ENCODE measurements at places on chromosomes 16 and 17.

DNA sequence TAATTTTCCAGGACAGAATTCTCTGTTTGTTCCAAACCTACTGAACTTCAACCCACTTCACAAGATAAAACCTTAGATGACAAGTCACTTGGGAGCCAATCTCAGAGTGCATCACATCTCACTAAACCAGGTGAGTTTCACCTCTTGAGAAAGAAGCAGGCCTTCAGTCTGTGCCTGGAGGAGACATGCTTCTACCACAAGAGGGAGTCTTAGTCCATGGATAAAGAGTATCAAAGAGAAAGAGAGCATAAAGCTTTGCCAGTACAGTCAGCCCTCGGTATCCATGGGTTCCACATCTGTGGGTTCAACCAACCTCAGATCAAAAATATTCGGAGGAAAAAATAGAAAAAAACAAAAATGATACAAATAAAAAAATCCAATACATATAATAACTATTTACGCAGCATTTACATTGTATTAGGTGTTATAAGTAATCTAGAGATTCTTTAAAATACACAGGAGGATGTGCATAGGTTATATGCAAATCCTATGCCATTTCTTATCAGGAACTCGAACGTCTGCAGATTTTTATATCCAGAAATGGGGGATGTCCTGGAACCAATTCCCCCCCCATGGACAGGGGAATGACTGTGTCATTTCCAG is 37.7 kb downstream of the DUSP14 start:
- no peak for DNase-seq

GRCh38 chr17:77049440-77049839 is 91.3 kb upstream of the SEC14L1 start:
- DNase-seq = no peak

DNA sequence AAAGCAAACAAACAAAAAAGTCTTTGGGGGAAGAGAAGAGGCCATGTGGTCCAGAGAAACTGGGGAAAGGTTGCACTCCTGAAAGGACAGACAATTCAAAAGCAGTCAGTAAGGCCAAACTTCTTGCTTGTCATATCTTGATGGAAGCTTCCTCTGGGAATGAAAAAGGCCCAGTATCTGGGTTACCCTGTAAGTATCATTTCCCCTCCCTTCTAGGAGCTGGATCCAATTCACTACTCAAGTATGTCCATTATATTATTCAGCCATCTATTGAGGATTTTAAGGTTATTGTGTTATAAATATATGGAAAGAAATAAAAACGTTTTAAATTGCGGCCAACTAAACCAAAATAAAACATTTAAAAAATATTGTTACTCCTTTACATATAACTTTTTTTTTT is 26.0 kb upstream of the MON1B start:
- no peak for DNase-seq

- no peak for DNase-seq
These were observed 224.9 kb downstream of the TANC2 start for GRCh38 chr17:63190821-63191370.

GRCh38 chr16:13108126-13108525 is 206.7 kb downstream of the SHISA9 start:
- no peak for DNase-seq

DNA sequence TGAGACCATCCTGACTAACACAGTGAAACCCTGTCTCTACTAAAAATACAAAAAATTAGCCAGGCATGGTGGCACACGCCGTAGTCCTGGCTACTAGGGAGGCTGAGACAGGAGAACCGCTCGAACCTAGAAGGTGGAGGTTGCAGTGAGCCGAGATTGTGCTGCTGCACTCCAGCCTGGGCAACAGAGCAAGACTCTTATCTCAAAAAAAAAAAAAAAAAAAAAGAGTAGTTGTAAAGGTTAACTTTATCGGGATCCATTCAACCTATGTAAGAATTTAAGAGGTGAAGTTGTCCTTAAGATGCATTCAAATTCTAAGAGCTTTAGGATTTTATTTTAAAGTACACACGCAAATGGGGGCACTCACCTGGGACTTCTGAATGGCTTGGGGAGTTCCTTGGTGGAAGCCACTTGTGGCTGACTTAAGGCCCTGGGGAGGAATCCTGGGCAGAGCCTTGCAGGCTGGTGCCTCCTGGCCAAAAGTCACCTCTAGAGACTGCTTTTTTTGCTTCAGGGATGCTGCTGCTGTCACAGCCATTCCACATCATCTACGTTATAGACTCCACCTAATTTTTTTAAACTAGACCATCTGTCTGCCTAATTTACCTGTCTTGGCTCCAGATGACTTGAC is 3.3 kb downstream of the CTCF start:
- no peak for DNase-seq

DNA sequence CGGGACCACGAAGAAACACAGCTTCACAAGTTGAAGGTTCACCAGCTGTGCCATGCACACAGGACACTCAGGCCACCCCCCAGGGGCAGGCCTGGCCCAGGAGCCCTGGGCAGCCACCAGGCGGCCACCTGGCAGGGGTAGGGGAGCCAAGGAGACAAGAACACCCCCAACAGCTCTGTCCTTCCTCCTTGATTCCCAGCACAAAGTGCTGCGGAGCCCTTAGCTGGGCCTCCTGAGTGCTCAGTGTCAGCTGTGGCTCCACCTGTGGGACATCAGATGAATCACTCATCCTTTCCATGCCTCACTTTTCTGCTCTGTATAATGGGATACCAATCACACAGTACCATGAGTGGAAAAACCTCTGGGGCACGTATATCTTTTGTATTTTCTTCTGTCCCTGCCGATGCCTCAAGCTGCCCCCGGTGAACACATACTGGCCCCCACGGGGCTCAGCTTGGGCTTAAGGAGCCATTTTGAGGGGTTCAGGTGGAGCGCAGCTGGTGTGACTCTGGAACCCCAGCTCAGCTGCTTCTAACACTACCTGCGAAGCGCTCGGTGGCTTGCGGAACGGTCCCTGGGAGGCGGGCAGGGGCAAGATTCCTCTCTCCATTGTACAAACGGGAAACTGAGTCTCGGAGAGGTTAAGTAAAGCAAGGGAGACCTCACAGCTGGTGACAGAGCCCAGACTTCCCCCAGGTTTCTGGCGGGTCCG is 12.0 kb downstream of the GALK1 start:
- no peak for DNase-seq

- DNase-seq = peak; percentile 57
These were observed 7.3 kb upstream of the TSPOAP1 start for GRCh38 chr17:58335779-58336455.

DNA sequence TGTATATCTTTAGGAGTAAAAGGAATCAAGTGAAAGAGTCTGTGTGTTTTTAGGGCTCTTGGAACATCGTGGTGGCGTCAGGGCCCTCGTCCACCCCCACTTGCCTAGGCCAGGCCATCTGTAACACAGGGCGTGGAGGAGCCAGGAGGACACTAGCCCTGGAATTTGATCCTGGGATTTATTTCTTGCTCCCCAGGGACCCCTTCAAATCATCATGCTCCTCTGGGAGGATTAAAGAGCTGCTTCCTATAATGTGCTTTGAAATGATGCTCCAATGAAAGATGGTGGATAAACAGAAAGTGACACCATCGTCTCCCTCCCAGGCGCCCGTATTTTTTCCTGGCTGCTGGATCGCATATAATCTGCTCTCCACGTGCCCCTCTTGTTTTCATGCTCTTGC is 113.3 kb downstream of the AATF start:
- no peak for DNase-seq

- no peak for DNase-seq
These were observed 4.5 kb downstream of the MIF4GD start for GRCh38 chr17:75266316-75267152.

DNA sequence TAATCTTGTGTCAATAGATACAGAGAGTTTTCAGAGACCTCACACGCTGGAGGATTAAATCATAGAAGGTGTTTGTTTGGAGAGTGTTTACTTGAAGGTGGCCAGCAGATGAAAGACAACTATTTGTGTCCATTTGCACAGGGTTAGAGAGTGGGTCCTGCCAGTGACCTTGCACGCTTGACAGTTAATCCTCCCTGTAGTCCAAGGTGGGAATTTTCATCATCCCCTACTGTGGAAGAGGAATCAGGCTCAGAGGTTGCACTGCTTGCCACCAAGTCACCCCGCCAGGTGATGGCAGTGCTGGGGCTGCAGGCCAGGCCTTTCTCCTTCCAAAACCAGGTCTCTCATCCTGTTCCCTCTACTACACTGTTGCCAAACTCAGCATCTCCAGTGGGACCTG is 12.3 kb downstream of the CDH1 start:
- DNase-seq = no peak

- no peak for DNase-seq
These were observed 2.2 kb downstream of the SDR42E1 start for GRCh38 chr16:82008957-82009592.

GRCh38 chr16:67807148-67807682 is 526 bp downstream of the TSNAXIP1 start:
- DNase-seq = no peak

- DNase-seq = no peak
These were observed 36.7 kb downstream of the CTU2 start for GRCh38 chr16:88742896-88743605.

GRCh38 chr16:11632455-11632939 is 35.8 kb upstream of the SNN start:
- DNase-seq = no peak

- DNase-seq = no peak
These were observed 32.1 kb upstream of the SMURF2 start for GRCh38 chr17:64694207-64694606.

DNA sequence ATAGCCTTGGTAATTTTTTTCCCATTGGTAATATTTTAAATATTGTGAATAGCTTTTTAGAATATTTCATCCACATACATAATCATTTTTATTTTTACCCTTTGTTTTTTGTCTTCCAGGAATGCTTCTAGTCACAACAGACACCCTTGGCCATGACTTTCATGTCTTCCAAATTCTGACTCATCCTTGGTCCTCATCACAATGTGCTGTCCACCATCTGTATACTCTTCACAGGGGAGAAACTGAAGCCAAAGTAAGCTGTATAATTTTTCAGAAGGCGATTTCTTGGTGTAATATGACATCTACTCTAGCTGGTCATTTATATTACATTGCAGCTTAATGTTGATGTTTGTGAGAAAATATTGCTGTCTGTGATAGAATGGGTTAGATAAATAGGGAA is 269.4 kb downstream of the BCAS3 start:
- no peak for DNase-seq

DNA sequence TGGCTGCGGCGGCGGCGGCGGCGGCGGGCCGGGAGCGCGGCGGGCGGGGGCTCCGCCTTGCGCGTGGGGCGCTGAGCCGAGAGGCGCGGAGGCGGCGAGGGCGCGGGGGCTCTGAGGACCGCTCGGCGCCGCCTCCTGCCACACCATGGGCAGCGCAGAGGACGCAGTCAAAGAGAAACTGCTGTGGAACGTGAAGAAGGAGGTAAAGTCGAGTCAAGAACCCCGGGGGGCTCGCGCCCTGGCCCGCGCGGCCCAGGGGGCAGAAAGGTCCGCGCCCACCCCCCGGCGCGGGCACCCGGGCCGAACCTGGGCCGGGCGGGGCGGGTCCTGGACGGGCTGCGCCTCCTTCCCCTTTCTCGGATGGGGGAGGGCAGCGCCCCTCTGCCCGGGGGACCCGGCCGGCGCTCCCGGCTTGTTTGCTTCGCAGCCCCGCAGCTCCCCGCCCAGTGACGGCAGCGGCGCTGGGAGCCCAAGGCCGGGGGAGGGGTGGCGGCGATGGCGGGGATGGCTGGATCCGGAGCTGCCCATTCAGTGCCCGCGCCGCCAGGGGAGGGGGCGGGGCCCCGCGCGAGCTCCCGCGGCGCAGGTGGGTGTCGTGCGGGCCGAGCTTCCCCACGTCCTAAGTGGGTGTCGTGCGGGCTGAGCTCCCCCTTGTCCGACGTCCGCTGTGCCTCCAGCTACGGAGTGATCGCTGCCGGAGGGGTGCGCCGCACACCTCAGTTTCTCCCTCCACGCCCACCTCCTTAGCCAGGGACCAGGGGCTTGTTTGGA is 428 bp downstream of the SGSM2 start:
- peak; percentile 14 for DNase-seq

- no peak for DNase-seq
These were observed 2.2 kb downstream of the RAB26 start for GRCh38 chr16:2150418-2151187.

GRCh38 chr17:33459078-33459940 is 166.2 kb upstream of the ASIC2 start:
- no peak for DNase-seq

- DNase-seq = no peak
These were observed 452.3 kb downstream of the CNTNAP4 start for GRCh38 chr16:76729525-76729924.

GRCh38 chr17:31693433-31694220 is 165.4 kb downstream of the COPRS start:
- no peak for DNase-seq

- DNase-seq = no peak
These were observed 31.3 kb upstream of the TNS4 start for GRCh38 chr17:40532520-40533253.

DNA sequence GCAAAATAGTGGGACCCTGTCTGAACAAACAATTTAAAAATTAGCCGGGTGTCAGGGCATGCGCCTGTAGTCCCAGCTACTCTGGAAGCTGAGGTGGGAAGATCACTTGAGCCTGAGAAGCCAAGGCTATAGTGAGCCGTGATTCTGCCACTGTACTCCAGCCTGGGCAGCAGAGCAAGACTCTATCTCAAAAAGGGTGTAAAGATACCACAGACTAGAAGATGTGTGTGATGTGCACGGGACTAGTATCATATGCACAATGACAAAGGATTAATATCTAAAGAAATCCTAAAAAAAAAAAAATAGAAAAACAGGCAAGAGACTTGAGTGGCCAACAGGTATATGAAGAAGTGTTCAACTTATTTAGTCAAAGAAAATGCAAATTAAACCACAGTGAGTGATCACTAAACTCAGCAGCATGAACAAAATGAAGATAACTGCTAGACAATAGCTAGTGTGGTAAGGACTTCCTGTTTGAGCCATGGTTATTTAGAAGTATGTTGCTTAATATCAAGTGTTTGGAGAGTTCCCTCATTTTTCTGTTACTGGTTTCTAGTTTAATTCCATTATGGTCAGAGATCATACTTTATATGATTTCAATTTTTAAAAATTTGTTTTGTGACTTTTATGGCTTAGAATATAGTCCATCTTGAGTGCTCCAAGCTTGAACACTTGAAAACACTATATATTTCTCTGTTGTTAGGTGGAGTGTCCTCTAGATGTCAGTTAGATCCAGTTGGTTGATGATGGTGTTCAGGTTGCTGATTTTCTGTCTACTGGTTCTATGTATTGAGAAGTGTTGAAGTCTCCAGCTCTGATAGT is 14.7 kb upstream of the SLX4 start:
- no peak for DNase-seq
